Vagina (tissue), 2 donors: ENCODE measurements at places on chromosomes 16 and 17.

DNA sequence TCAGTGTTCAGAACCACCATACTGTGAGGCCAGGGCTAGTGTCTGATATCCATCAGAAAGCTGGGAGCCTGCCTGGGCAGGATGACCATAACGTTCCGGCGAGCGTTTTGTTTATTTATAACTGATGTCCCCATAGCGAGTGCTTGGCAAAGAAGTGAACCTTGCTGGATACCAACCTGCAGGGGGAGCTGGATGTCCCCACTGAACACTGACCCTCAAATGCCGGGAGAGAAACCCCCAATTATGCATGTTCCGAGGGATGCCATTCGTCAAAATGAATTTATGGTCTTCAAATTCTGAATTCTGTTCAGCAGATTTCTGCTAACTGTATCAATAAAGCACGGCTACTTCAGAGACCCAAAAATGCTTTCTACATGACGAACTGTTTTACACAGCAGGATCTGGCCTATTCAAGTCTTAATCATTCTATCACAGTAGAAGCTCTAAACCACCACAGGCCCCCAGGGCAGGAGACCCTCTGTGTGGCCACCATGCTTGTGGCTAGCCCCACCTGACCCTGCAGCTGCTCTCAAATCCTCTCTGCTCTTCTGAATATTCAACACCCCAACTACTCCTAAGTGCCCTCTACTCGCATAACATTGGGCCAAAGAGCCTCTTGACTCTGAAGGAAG lies 15.2 kb downstream of the MED24 start:
- peak overlapping the region; percentile 79 for H3K27ac ChIP-seq
- H3K36me3 ChIP-seq = no peaks in the 10 kb centered on the region
- no peaks in the 10 kb centered on the region for H3K27me3 ChIP-seq
- DNase-seq = no peak
- no peak overlapping the region for H3K4me3 ChIP-seq
- H3K4me1 ChIP-seq = peaks cover 10% of the 10 kb centered on the region

- no peaks in the 10 kb centered on the region for H3K27me3 ChIP-seq
- no peak overlapping the region for H3K4me3 ChIP-seq
- no peaks in the 10 kb centered on the region for H3K36me3 ChIP-seq
- H3K27ac ChIP-seq = no peak overlapping the region
- no peak for DNase-seq
These were observed 2.5 kb upstream of the AKAP10 start for GRCh38 chr17:19979917-19980770.

- no peaks in the 10 kb centered on the region for H3K27me3 ChIP-seq
- no peak overlapping the region for H3K4me3 ChIP-seq
- no peak for DNase-seq
- H3K4me1 ChIP-seq = peaks cover 6% of the 10 kb centered on the region
- no peaks in the 10 kb centered on the region for H3K36me3 ChIP-seq
These were observed 43.2 kb downstream of the PIMREG start for GRCh38 chr17:6487251-6488007.

DNA sequence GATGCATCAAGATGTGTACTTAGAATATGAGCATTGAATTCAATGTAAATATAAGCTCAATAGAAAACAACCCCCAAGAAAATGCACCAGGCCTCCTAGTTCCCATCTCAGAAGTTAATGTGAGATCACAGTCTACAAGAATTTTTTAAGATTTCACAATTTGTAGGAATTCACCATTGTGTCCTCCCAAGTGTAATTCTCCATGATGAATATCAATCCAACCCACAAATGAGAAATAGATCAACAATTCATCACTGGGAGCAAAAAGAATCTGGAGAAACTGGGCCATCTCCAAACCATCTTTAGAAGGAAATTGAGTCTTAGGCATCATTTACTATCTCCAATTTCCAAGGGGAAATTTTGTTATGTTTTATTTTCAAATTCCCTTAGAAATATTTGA lies 310.5 kb upstream of the GOT2 start:
- H3K27me3 ChIP-seq = no peaks in the 10 kb centered on the region
- H3K27ac ChIP-seq = no peak overlapping the region
- no peaks in the 10 kb centered on the region for H3K36me3 ChIP-seq
- H3K4me3 ChIP-seq = no peak overlapping the region

DNA sequence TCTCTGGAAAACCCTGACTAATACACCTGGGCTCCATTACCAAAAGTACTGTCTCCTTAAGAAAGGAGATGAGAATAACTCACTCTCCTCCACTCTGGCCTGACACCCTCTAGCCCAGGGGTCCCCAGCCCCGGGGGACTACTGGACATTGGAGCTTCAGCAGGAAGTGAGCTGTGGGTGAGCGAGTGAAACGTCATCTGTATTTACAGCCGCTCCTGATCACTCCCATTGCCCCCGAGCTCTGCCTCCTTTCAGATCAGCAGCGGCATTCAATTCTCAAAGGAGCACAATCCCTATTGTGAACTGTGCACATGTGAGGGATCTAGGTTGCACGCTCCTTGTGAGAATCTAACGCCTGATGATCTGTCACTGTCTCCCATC lies 126.3 kb upstream of the TNRC6C start:
- H3K36me3 ChIP-seq = no peaks in the 10 kb centered on the region
- no peak overlapping the region for H3K4me3 ChIP-seq
- DNase-seq = no peak
- no peak overlapping the region for H3K27ac ChIP-seq

GRCh38 chr16:8717892-8718415 lies 43.5 kb downstream of the ABAT start:
- H3K27me3 ChIP-seq = no peaks in the 10 kb centered on the region
- no peak overlapping the region for H3K4me3 ChIP-seq
- H3K4me1 ChIP-seq = peaks cover under 1% of the 10 kb centered on the region
- H3K36me3 ChIP-seq = no peaks in the 10 kb centered on the region
- no peak overlapping the region for H3K27ac ChIP-seq
- DNase-seq = no peak

DNA sequence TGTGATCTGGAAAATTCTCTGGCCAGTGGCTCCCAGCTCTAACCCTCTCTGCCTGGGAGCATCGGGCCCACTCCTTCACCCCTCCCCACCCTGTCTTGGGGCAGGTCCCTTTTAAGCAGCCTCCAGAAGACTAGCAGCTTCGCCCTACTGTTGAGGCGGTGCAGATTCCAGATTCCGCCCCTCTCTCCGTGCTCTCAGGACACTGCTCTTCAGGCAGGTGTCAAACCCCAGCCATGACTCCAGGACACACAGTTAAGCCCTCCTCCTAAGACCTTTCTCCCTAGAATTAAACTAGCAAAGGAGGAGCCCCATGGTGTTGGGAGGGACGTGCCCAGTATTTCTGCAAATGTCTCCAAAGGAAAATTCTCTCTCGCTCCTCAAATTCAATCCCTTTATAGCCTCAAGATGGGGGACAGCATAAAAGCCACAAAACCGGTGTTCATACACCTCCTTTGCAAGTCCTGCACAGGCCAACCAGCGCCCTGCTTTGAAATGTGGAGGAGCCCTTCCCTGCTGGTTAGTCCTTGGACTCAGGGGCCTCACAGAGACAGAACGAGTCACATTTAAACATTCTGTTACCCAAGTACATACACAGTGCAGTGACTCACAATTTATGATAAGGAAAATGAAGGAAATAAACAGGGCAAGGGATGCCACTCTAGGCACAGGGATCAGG lies 7.2 kb downstream of the LPO start:
- H3K27me3 ChIP-seq = no peaks in the 10 kb centered on the region
- DNase-seq = no peak
- no peaks in the 10 kb centered on the region for H3K36me3 ChIP-seq
- H3K4me3 ChIP-seq = no peak overlapping the region
- H3K27ac ChIP-seq = no peak overlapping the region

DNA sequence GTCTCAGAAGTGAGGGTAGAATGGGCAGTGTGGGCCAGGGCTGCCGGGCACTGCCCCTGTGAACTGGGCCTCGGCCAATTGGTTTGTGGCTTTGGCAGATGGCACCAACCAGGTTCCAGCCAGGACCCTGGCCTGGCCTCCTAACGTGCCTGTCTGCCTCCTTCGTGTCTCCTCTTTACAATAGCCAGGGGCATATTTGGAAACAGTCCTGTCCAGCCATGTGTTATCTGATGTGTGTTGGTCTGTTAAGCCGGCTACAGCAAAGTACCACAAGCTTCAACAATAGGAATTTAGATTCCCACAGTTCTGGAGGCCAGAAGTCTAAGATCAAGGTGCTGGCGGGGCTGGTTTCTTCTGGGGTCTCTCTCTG lies 14.6 kb downstream of the CRISPLD2 start:
- no peak for DNase-seq
- H3K36me3 ChIP-seq = no peaks in the 10 kb centered on the region
- H3K4me3 ChIP-seq = no peak overlapping the region
- H3K4me1 ChIP-seq = peaks cover 90% of the 10 kb centered on the region
- H3K27ac ChIP-seq = peak overlapping the region; percentile 95

DNA sequence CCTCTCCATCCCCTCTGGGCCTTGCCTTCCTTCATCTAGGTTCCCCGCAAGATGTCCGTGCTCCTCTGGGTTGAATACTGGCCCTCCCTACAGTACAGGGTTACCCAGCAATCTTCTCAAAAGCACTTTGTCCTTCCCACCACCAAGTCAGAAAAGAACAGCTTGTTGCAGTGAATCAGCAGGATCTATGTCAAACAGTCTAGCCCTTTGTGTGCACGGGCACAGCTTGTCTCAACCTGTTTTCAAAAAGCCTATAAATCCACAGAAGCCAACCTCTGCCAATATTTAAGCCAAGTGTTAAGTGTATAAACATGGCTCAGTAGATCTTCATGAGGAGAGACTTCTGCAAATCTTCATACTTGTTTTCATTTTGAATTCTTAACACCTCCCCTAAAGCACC lies 25.2 kb downstream of the C17orf67 start:
- DNase-seq = no peak
- H3K27me3 ChIP-seq = no peaks in the 10 kb centered on the region
- H3K36me3 ChIP-seq = no peaks in the 10 kb centered on the region

- no peaks in the 10 kb centered on the region for H3K4me1 ChIP-seq
- H3K36me3 ChIP-seq = peaks cover 15% of the 10 kb centered on the region
- no peak overlapping the region for H3K27ac ChIP-seq
- H3K27me3 ChIP-seq = no peaks in the 10 kb centered on the region
- no peak overlapping the region for H3K4me3 ChIP-seq
- DNase-seq = no peak
These were observed 80.8 kb downstream of the SOCS1 start for GRCh38 chr16:11175106-11175786.

GRCh38 chr16:24635900-24636610 lies 93.4 kb upstream of the TNRC6A start:
- no peaks in the 10 kb centered on the region for H3K36me3 ChIP-seq
- peaks cover 9% of the 10 kb centered on the region for H3K4me1 ChIP-seq
- H3K27ac ChIP-seq = peak overlapping the region; percentile 34
- no peak overlapping the region for H3K4me3 ChIP-seq
- DNase-seq = no peak

DNA sequence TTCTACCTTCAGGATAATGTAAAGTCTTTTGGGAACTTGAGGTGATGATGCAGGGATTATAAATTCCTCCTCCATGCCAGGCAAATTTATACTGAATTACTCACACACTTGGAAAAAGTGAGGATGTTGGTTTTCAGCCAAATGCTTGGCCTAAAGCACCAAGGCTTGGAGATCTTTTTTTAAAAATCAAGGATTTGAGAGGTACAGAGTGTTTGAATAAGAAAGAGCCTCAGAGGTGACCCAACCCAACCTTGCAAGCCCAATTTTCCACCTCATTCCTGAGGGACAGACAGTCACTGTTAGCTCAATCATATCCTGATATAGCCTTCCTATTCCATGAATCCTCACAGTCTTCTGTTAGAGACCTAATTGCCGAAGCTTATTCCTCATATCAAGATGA lies 14.0 kb downstream of the GRIN2A start:
- no peaks in the 10 kb centered on the region for H3K4me1 ChIP-seq

GRCh38 chr17:58995247-58995940 lies 111.3 kb downstream of the TRIM37 start:
- no peaks in the 10 kb centered on the region for H3K27me3 ChIP-seq
- no peak overlapping the region for H3K4me3 ChIP-seq
- no peak for DNase-seq
- H3K36me3 ChIP-seq = peaks cover 24% of the 10 kb centered on the region

GRCh38 chr16:89343501-89344457 lies 126.3 kb downstream of the ZNF778 start:
- no peak for DNase-seq
- H3K27ac ChIP-seq = no peak overlapping the region
- no peak overlapping the region for H3K4me3 ChIP-seq
- H3K4me1 ChIP-seq = peaks cover 74% of the 10 kb centered on the region
- no peaks in the 10 kb centered on the region for H3K27me3 ChIP-seq
- no peaks in the 10 kb centered on the region for H3K36me3 ChIP-seq

DNA sequence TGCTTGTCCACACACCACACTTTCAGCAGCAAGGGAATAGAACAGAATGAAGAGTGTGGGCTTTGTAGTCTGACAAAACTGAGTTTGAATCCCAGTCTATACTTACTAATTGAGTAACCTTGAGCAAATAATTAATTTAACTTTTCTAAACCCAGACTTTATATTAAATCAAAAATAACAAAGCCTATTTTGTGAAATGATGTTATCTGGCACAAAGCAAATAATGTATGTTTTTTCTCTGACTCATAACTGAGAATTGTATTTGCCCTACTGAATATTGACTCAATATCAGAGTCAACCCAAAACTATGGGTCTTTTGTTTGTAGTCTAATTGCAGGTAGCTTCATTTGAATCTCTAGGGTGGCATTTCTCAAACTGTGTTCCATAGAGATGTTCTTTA lies 77.9 kb upstream of the TANC2 start:
- H3K4me1 ChIP-seq = peaks cover 4% of the 10 kb centered on the region
- H3K36me3 ChIP-seq = no peaks in the 10 kb centered on the region
- no peak overlapping the region for H3K27ac ChIP-seq
- H3K27me3 ChIP-seq = no peaks in the 10 kb centered on the region
- H3K4me3 ChIP-seq = no peak overlapping the region
- no peak for DNase-seq

- no peaks in the 10 kb centered on the region for H3K36me3 ChIP-seq
- peaks cover 21% of the 10 kb centered on the region for H3K4me1 ChIP-seq
- peak overlapping the region; percentile 75 for H3K27ac ChIP-seq
- H3K27me3 ChIP-seq = no peaks in the 10 kb centered on the region
- no peak for DNase-seq
These were observed 393 bp downstream of the PSMC3IP start for GRCh38 chr17:42577140-42577531.

DNA sequence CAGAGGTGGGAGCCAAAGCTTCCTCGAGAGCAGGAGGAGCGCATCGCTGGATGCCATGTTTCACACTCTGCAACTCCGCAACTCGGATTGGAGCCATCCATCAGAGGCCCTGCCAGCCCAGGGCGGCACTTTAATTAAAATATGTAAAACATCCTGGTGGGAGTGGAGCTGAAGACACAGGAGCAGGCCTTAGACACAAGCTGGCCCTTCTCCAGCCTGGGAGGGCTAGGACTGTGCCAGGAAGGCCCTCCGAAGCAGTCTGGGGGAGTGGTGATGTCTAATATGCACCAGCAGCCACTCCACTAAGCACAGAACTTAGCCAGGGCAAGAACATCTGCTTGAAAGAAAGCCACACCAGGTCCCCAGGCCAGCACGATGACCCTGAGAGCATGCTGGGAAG lies 5.8 kb upstream of the CCDC182 start:
- H3K27me3 ChIP-seq = no peaks in the 10 kb centered on the region
- H3K27ac ChIP-seq = no peak overlapping the region
- no peak for DNase-seq

GRCh38 chr16:53946746-53947386 lies 242.9 kb downstream of the FTO start:
- H3K27ac ChIP-seq = no peak overlapping the region
- no peaks in the 10 kb centered on the region for H3K36me3 ChIP-seq
- no peaks in the 10 kb centered on the region for H3K27me3 ChIP-seq
- no peak for DNase-seq
- peaks cover 2% of the 10 kb centered on the region for H3K4me1 ChIP-seq

GRCh38 chr17:77378318-77379064 lies 237.7 kb downstream of the SEC14L1 start:
- peaks cover 96% of the 10 kb centered on the region for H3K4me1 ChIP-seq
- no peaks in the 10 kb centered on the region for H3K36me3 ChIP-seq
- no peak for DNase-seq
- H3K27me3 ChIP-seq = no peaks in the 10 kb centered on the region
- peak overlapping the region; percentile 95 for H3K27ac ChIP-seq
- H3K4me3 ChIP-seq = no peak overlapping the region
